ENCODE measurements at places on chromosomes 1 and 21.

DNA sequence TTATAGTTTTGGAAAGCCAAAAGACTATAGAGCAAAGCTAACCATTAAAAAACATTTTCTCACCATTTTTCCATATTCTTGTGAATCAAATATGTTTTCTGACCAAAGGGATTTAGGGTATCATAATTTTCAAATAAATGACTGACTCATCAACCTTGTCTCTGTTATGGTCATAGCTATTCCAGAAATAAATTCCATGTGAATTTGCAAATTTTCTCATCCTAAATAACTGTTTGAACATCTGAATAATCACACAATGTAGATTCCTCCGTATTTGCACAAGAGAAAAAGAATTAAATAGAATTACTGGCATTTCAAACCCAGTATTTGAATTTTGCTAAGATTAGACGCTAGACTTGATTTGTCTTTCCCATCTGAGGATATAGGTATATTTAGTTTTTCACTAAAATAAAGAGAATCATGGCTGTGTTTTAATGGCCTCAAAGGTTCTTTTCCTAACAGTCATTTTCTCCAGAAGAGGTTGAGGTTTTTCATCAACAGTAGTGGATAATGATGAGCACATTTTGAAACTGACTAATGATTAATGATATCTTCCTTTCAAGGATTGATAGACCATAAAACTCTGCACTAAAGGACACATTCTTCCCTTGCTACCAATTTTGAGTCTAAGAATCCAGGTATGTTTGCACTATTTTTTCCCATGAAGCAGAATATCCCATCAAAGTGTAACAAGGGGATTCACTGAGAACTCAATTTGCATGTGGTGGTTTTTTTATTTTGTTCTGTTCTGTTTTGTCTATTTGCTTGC, 9.5 kb upstream of the DUSP23 start:
- DNase-seq: no peak

DNA sequence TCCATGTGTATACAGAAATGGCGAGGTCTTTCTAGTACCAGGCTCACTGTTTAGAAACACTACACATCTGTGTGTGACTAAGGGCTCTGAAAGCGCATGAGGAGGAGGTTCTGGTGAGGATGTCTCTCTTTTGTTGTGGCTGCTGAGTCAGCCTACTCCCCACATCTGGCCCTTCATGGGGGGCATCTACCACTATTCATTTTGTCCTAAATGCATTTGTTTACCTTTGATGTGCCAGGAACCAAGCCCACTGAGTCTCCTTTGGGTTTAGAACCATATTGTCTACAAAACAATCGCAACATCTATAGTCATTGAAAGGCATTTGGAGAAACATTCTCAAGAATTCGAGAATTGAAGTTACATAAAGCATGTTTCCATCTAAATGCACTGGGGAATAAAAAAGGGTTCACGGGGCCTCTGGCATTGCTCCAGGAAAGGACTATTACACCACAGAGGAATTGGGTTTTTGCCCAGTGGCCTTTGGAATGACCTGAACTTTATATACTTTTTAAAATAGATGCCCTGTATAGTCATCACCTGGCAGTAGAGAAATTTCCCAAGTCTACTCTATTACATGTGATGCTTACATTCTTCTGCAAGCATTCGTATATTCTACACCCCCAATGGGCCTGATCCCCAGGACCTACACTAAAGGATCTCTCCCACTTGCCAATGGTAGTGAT, 35.1 kb upstream of the ADORA3 start:
- no peak for DNase-seq

- DNase-seq: no peak
Observed at GRCh38 chr1:214050513-214051401, 63.0 kb downstream of the PROX1 start.

DNA sequence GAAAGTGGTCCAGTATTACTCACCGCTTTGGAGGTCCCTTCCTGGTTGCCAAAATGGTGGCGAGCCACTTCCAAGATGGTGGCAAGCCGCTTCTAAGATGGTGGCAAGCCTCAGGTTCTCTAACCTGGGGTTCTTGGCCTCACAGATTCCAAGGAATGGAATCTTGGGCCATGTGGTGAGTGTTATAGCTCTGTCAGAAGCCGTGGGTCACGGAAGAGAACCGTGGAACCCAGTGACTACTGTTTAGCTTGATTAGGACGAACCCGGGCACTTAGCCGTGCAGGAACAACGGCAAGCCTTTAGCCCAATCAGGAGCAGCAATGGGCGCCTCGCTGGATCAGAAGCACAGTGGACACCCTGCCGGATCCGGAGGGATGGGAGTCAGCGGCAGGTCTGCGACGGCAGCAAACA, 356.2 kb upstream of the TMPRSS15 start:
- DNase-seq: no peak

DNA sequence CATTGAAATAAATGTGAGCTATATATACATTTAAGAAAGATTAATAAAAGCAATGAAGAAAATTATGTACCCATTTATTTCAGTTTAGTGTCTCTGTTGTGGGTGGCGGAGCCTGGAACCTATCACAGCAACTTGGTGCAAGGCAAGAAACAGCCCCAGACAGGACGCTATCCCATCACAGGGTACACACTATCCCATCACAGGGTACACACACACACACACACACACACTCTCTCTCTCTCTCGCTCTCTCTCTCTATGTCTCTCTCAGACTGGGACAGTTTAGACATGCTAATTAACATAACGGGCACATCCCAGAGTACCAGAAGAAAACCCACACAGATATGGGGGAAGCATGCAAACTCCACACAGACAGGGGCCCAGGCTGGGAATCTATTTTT, 6.5 kb upstream of the IL6R start:
- DNase-seq: no peak

- DNase-seq: no peak
Observed at GRCh38 chr1:219223496-219223895, 49.8 kb downstream of the LYPLAL1 start.

- peak; percentile 97 for DNase-seq
Observed at GRCh38 chr1:15885701-15886610, 38.4 kb downstream of the SPEN start.

DNA sequence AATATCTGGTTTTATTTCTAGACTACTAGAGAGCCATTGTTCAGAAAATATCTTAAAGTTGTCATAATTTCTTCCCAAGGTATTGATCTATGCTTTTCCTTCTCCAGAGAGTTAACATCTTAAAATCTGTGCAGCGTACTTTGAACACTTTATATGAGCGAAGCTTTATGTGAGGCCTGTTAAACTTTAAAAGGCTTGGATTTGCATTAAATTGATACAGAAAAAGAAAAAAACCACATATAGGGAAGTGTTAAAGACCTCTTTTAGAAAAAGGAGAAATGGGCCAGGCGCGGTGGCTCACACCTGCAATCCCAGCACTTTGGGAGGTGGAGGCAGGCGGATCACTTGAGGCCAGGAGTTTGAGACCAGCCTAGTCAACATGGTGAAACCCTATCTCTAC, 59.2 kb upstream of the MORC3 start:
- DNase-seq: no peak

DNA sequence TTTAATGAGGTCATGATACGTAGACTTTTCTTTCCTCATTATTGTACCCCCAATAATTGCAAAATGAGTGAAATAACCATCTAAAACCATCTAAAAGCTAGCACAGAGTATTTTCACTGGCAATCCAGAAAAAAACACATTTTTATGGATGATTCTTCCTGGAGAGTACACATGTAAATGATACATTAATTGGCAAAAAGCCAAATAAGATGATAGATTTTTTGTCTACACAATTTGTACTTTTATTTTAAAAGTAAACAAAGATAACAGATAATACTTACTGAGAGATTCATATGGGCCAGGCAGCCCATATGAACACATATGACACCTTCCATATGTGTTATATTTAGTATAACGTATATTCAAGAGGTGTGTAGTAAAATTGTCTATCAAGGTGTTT, 2.5 kb upstream of the KRTAP19-7 start:
- no peak for DNase-seq

- no peak for DNase-seq
Observed at GRCh38 chr21:35051287-35051818, 2.3 kb upstream of the RUNX1 start.

DNA sequence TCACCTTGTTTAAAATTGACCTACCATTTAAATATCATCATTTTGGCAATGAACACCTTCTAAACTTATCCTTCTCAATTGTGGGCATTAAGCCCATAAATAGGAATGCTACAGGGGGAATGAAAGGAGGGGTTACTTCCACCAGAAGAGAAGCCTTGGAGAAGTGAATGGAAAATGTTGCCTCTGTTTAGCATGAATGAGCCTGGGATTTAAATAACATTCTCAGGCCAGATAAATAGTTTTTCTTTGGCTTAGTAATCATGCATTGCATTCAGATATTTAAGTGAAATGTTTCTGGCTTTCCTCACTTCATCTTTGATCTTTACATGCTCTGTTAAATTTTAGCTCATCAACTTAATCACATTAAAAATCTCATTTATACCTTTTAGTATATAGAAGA, 284.3 kb upstream of the FMN2 start:
- no peak for DNase-seq

DNA sequence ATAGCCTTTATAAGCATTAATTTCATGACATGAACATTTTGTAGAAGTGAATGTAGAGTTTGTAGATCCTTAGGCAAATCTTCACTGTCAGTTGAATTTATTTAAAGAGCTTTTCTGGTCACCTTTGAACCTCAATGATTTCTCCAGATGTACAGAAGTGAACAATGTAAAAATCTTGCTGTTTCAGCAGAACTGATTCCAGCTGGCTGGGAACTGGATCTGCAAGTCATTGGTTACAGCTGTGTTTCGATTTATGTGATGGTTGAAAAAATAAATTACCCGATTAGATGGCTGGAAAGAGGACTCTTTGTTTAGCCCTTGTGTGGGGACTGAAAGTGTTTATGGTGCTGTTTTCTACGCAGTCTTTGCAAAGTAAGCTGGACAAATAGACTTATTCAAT, 849.8 kb downstream of the USP25 start:
- peak; percentile 64 for DNase-seq

DNA sequence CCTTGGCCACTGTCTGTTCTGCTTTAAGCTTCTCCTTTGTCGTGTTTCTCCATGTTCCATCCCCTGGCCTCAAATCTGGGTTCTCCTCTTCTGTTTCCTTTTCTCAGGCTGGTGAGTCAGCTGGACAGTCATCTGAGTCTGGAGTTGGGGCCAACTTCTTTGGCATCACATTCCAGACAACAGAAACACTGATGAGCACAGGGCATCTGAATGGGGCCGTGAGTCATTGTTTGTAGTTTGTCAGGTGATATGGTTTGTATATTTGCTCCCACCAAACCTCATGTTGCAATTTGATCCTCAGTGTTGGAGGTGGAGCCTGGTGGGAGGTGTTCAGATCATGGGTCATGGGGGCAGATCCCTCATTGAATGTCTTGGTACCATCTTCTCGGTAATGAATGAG, 14.3 kb upstream of the OLIG2 start:
- no peak for DNase-seq

DNA sequence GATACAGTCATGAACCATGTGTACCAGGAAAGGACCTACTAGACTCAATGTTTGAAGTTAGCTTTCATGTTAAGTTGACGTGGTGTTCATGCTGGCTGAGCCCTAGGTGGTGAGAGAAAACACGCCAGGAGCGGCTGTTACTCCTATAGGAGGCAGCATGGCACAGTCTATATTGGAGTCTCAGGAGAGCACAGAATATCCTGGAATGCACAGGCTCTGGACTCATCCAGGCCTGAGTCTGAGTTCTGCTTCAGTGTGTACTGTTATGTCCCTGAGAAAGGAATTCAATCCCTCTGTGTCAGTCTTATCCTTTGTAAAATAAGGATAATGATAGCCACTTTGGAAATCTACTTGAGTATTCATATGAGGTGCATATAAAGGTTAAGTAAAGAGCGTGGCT, 41.2 kb downstream of the DPT start:
- no peak for DNase-seq

DNA sequence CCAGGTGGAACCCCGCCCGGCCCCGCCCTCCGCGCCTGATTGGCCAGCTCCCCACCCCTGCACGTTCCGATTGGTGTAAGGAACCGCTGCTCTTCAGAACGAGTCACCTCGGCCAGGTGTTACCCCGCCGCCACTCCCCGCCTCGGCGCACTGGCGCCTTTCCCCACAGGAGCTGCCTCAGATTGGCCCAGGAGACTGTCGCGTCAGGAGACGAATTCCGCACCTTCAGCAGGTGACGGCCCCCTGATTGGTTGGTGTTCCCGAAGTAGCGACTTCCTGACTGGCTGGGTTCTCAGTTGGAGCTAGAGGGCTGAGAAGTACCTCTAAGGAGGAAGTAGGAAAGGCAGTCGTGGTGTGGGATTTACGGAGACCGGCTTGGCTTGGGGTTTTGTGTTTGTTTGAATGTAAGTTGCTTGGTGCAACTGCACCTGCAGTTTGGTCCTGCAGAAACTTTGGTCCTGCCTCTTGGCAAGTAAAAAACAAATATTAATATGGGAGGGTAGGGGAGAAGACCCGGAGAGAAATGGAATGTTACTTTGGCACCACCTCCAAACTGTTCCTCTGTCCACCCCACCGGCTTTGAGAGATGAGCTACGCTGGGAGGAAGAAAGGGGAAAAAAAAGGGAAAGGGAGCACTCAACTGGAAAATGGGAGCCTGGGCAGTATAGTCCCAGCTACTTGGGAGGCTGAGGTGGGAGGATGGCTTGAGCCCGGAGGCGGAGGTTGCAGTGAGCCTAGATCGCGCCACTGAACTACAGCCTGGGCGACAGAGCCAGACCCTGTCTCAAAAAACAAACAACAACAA, 415 bp upstream of the F11R start:
- peak; percentile 89 for DNase-seq

DNA sequence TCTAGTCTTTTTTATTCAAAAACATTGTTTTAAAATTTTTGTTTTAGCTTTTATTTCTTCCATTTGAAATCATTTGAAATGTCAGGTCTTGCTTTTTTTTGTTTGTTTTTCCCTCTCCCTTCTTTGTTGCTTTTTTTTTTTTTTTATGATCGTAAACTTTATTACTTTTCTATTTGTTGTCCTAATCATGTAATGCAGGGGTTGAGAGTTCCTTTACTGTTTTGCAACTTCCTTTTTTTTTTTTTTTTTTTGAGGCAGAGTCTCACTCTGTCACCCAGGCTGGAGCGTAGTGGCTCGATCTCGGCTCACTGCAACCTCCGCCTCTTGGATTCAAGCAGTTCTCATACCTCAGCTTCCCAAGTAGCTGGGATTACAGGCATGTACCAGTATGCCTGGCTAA, 24.8 kb downstream of the IVNS1ABP start:
- DNase-seq: no peak

DNA sequence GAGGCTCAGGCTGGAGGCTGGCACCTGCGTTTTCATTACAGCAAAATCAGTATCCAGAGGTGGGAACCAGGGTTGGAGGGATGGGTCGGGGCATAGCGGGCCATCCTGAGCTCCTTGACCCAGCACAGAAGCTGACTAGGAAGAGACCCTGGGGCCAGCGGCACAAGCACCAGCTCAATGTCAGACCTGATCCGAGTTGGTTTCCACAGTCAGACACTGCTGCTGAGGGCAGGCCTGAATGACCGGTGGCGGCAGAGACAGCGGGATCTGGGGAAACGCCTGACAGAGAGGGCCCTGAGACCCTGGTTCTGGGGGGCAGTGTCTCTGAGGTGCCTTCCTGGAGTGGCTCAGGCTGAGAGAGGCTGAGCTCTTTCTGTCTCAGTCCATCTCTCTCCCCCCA, 162.0 kb upstream of the C1orf174 start:
- no peak for DNase-seq

GRCh38 chr1:51444534-51445192, 74.4 kb downstream of the EPS15 start:
- no peak for DNase-seq
